Fibroblast of skin of right biceps (primary cell): ENCODE measurements at places on chromosomes 12 and 14.

DNA sequence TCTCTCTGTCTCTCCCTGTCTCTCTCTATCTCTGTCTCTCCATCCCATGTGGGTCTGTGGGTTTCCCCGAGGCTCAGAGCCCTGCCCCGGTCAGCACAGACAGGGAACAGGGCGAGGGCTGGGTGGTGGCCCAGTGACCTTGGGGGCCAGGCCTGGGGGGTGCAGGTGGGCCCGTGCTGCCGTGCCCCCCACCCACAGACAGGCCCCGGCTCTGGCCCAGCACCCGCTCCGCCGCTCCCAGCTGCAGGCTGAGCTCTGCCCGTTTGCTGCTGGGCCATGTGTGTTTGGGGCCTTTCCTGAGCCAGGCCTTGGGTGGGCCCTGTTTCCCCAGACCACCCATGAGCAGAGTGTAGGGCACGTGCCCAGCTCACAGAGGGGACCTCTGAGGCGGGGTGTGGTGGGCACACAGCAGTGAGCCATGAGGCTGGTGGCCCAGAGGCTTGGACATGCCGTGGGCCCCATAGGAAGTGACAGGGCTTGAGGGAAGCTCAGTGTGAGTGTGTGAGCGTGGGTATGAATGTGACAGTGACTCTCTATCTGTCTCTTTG lies 51.0 kb downstream of the TMEM121 start:
- DNase-seq, result no peak

- peak; percentile 73 for DNase-seq
These were observed 59.9 kb downstream of the LIN7A start for GRCh38 chr12:80877721-80878265.

DNA sequence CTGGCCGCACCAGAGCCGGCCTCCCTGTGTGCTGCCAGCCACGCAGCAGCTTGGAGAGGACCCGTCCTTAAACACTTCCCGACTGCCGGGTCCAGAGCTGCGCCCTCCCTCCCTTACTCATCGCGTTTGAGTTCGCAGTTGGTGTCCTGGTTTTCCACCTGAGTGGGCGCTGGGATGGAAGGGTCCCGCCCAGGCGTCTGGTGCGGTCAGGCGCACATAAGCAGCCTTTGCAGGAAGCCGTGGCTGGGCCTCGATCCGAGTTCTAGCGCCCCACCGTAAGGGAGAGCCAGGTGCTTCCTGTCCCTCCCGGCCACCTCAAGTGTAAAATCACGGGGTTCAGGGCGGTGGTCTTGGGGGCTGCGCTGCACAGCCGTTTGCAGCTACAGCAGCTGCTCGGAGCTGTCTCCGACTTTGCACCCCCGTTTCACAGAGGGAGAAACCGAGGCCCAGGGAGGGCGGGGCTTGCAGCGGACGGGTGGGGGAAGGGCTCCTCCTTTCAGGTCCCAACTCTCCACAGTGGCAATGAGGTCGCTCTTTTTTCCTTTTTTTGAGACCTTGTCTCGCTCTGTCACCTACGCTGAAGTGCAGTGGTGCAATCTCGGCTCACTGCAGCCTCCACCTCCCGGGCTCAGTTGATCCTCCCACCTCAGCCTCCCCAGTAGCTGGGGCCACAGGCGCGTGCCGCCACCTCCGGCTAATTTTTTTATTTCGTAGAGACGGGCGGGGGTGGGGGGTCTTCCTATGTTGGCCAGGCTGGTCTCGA lies 51.3 kb downstream of the LRCOL1 start:
- no peak for DNase-seq

DNA sequence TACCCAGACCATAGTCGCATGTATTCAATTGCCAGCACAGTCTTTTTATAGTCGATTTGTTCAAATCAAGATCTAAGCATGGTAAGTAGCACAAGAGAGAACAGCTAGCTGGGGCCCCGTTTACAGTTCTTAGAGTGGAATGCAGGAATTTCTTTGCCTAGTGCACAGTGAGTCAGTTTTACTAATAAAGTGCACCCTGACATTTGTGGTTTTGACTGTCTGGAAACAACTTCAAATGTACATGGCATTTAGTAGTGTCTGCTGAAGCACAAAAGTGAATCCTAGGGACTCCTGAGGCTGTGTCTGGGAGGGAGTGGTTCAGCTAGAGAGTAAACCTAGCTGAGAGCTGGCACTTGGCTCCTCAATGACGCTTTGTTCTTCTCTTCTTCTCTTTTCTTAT lies 64.9 kb downstream of the TMX1 start:
- DNase-seq, result peak; percentile 98

- DNase-seq, result peak; percentile 65
These were observed 25.8 kb downstream of the LIMA1 start for GRCh38 chr12:50257236-50258166.

GRCh38 chr12:91577586-91578539 lies 395.2 kb upstream of the DCN start:
- peak; percentile 36 for DNase-seq

DNA sequence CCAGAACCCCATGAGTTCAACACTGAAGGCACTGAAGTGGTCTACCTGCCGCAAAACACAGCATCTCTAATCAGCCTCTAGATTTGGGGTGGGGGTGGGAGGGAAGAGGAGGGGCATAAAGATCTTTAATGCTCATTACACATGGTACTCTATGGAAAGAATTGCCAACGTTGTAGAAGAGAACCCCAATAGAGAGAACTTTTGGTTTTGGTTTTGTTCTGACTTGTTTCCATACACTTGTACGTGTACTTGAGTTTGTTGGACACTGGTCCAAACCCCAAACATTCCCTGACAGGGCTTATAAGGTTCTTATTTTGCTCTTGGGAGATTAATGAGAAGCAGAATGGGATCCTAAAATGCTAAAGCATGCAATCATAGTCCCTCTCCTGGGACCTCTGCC lies 31.0 kb downstream of the GNPTAB start:
- DNase-seq, result no peak

- DNase-seq, result peak; percentile 83
These were observed 290.2 kb downstream of the PRKD1 start for GRCh38 chr14:29637411-29637810.

DNA sequence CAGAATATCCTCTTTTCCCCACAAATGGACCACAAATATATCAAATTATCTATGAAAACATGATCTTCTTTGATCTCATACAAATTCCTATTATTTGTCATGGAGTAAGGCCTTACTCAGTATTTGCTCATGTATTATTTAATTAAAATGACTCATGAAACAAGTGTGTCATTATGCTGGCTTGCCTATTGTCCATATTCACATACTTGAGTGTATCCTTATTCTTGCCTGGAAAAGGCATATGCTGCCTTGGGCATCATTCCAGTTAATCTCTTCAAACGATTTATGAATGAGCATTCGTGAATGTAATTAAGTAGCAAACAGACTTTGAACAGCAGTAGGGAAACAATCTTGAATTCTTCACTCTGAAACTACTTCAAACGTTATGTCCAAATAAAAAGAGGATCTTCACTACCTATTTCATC lies 22.6 kb upstream of the SNRPF start:
- peak; percentile 74 for DNase-seq
